ENCODE measurements at places on chromosomes 4 and X. TPM values are rescaled to one million over a fixed set of nuclear protein-coding genes. Genes with fewer than 3 reads are reported as not detected.

- no peak for ATAC-seq
These were observed 73.6 kb downstream of the ZNF330 start for GRCh38 chr4:141294306-141294705.

GRCh38 chr4:81049907-81050306 is 19.4 kb downstream of the BMP3 start:
- ATAC-seq: peak; percentile 52

DNA sequence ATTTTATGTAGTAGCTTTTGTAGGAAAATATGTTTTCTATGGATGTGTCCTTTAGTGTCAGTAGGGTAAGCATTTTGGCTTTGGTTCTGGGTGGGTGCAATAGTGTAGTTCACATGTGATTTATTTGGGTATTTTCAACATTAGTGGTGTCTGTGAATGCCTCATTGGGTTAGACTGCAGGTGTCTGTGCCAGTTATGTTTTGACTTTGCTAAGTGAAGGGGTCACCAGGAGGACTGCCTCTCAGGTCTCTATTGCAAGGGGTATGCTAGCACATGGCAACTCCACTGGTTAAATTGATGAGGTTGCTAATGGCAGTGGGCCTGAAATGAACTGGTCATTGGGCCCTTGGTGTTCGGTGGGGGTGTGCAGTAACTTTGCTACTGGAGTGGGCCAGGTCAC is 467.1 kb downstream of the NAF1 start:
- ATAC-seq: no peak

DNA sequence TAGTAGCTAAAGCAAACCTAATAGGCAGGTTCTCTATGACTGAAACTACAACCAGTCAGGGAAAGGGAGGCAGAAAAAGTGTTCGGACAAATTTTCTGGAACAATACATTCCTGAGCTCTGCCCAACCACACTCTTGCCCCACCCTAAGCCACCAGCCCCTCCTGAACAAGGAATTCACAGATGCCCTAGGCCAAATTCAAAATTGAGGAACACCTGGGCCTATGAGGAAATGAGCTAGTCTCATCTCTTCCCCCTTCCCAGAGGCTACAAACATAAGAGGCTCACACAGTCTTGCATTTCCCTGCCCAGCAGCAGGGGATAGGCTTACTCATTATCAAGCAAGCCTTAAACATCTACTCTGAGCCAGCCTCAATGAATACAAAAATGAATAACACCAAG is 284.7 kb downstream of the ZNF674 start:
- no peak for ATAC-seq

GRCh38 chr4:152181150-152181549 is 354.7 kb downstream of the FBXW7 start:
- no peak for ATAC-seq

DNA sequence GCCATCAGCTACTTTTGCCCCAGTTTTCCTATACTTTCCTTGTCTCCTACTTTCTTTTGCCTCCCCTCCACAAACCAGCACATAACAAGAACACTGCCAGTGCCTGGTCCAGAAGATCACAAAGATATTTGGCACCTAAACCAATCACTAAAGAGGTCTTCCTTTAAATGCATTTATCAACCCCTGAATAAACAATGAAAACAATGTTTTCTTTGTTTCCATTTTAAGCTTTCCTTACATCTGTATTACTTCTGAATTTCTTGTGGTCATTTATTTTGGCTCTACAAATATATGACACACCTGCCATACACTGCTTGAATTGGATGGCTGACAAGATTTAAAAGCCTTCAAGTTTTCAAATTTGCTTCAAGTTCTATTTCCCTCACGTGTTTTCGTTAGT is 43.9 kb downstream of the MBNL3 start:
- ATAC-seq: no peak

- ATAC-seq: peak; percentile 45
These were observed 21.8 kb upstream of the CSF2RA start for GRCh38 chrX:1246816-1247215.

- ATAC-seq: no peak
These were observed 168.8 kb upstream of the FRG1 start for GRCh38 chr4:189771696-189772361.

DNA sequence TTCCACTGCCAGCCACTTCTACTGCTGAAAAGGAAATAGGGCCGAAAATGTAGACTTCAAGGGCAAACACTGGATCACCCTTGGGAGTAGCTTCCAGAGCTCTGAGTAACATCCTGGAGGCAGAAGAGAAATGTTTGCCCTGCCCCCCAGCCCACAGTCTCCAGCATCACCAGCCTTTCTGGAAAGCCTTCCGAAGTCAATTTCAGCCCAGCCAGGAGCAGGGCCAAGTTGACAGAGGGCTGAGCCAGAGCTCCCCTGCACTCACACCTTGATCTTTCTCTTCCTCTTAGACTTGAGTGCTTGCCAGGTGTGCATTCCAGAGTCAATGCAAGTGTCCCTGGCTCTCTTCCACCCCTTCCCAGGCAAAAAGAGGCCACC is 35.2 kb downstream of the SLC25A5 start:
- ATAC-seq: peak; percentile 39

DNA sequence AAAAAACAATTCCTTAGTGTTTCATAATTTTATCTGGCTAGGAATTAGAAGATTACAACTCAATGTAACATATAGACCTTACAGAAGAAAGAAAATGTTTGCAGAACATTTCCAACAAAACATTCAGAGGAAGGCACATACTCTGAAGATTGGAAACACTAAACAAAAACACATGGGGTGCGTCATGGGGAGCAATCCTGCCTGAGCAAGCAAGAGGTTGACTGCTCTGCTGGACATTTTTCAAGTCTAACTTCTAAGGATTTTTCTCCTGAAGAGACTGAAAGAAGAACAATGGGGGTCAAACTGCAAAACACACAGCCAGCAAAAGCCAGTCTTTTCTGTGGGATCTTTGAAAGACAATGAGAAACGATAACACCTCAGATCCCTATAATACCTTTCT is 182.8 kb downstream of the GUCY2F start:
- no peak for ATAC-seq

DNA sequence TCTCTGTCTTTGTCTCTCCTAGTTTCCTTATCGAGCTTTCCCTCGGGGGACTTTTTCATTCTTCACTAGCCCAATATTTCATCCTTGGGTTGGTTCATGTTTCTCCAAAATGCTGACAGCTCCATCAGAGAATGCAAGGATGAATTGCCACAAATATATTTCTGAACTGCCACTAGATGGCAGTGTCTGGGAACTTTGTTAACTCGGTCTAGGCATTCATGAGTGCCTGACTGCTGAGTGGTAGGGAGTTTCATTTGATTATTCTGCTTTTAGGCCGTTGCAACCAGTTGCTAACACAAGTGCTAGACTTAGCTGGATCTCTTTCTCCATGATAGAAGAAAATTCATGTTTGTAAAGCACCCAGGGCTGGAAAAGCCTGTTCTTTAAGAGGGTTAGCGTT is 73.5 kb upstream of the RAP2C start:
- peak; percentile 70 for ATAC-seq

The EFHC2 gene
- total RNA-seq: 15.9 TPM

GRCh38 chrX:136318156-136318555 is 17.4 kb downstream of the ADGRG4 start:
- ATAC-seq: no peak

The PRRG3 gene
- 0.47 TPM for total RNA-seq

The USP51 gene
- total RNA-seq: 2.3 TPM

The SPANXA1 gene
- total RNA-seq: not detected

DNA sequence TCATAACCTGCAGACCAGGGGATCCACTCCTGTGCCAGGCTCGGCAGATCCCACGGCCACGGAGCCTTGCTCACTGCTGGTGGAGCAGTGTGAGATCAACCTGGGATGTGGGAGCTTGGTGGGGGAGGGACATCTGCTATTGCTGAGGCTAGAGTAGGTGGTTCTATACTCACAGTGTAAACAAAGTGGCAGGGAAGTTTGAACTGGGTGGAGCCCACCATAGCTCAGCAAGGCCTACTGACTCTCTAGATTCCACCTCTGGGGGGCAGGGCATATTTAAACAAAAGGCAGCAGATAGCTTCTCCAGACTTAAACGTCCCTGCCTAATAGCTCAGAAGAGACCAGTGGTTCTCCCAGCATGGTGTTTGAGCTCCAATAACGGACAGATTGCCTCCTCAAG is 54.7 kb upstream of the EPHA5 start:
- ATAC-seq: no peak

- ATAC-seq: no peak
These were observed 8.0 kb downstream of the NR0B1 start for GRCh38 chrX:30301208-30301607.

DNA sequence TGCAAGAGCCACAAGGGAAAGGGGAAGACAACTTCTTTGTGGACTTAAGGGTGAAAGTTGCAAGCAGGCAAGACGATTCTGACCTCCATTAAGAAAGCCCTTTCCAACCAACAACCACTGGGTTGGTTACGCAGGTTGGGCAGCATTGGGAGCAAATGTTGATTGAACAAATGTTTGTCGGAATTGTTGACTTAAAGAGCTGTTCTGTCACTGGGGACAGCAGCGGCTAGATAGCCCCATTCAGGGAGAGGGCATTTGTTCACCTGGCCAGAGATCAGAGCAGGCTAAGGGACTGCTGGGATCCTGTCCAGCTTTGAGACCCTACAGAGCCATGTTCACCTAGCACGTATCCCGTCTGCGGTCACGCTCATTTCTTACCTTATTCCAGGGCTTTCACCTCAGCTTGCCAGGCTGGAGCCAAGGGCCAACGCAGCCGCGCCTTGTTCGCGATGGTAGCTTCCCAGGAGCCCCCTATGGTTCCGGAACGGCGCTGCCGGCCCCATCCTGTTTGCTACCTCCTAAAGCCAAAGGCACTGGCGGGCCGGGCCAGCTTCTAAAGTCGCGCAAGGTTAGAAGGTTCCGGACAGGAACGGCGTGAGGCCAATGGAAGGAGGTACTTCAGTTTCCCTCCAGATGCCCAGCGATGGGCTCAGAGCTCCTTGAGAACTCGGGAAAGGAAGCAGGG is 24.6 kb downstream of the F9 start:
- no peak for ATAC-seq

GRCh38 chrX:150694738-150695410 is 1.7 kb downstream of the MTMR1 start:
- ATAC-seq: no peak

The SHISA3 gene
- total RNA-seq: 10.5 TPM

DNA sequence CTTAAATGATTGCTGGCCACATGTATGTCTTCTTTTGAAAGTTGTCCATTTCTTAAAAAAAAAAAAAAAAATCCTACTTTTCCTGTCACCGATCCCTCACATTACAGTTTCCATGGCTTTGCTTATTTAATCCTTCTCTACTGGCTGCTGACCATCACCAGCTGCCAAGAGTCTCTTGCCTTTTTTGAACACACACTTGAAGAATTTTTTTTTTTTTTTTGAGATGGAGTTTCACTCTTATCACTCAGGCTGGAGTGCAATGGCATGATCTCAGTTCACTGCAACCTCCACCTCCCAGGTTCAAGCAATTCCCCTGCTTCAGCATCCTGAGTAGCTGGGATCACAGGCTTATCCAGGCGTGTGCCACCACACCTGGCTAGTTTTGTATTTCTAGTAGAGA is 134.0 kb downstream of the ANXA5 start:
- ATAC-seq: no peak

DNA sequence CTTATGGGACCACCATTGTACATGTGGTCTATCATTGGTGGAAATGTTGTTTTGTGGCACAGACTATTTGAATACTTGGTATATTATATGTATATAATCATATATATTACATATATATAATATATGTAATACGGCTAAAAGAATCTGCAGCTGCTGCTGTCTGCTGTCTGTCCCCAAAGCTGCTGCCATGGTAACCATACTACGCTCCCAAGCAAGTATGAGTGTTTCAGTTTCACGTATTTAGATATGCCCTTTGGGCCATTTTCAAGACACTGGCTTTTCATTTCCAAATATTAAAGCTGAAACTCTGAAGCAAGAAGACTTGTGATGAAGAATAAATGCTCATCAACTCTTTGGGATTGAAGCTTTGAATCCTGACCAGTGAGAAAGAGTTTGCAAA is 42.0 kb upstream of the ARSJ start:
- ATAC-seq: no peak

The ABCG2 gene
- total RNA-seq: 5.0 TPM

GRCh38 chr4:157459785-157460184 is 239.3 kb downstream of the GRIA2 start:
- ATAC-seq: no peak

The HGFAC gene
- total RNA-seq: 1.8 TPM

DNA sequence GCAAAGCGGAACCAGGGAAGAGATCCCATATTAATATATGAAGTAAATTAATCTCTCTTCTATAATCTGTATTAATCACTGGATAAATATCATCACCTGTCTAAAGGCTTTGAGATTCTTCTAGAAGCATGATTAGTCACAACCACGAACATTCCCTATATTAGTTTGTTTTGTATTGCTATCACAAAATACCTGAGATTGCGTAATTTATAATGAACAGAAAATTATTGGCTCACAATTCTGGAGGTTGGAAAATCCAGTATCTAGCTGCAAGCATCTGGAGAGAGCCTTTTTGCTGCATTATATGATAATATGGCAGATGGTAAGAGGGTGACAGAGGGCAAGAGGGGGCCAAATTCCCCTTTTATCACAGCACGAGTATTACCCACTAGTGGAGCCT is 532.6 kb upstream of the EPHA5 start:
- ATAC-seq: no peak

GRCh38 chr4:163755013-163755412 is 260.5 kb downstream of the TMA16 start:
- no peak for ATAC-seq

The HAND2 gene
- 122 TPM for total RNA-seq

GRCh38 chr4:77450006-77450405 is 155.6 kb upstream of the CXCL13 start:
- no peak for ATAC-seq

The RNF175 gene
- not detected for total RNA-seq

DNA sequence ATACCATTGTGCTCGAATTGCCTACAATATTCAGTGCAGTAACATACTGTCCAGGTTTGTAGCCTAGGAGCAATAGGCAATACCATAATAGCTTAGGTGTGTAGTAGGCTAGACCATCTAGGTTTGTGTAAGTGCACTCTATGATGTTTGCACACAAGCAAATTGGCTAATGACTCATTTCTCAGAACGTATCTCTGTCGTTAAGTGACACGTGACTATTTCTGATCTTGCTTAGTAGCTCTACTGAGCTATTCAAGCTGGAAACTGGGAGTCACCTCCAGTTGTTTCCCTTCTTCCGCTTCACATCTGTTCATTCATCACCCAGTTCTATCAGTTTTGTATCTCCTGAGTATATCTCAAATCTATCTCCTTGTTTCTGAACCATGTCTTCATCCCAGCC is 86.1 kb downstream of the HNRNPD start:
- no peak for ATAC-seq

The F8 gene
- total RNA-seq: 12.5 TPM

The ADH7 gene
- total RNA-seq: 0.13 TPM

GRCh38 chrX:53713987-53714579 is 27.6 kb upstream of the HUWE1 start:
- no peak for ATAC-seq

The RIBC1 gene
- total RNA-seq: 0.85 TPM

- ATAC-seq: no peak
These were observed 128.6 kb upstream of the NPY2R start for GRCh38 chr4:155079871-155080270.

The CFAP47 gene
- total RNA-seq: not detected

- no peak for ATAC-seq
These were observed 323.5 kb downstream of the PTTG2 start for GRCh38 chr4:38283724-38284123.

GRCh38 chrX:115147220-115147619 is 42.0 kb upstream of the RBMXL3 start:
- ATAC-seq: no peak
